ENCODE measurements at places on chromosomes 13 and 19.

- DNase-seq = peak; percentile 27
Measured at GRCh38 chr19:30784850-30785457, 412.8 kb downstream of the ZNF536 start.

- no peak for DNase-seq
Measured at GRCh38 chr19:46524308-46524707, 28.6 kb upstream of the PNMA8B start.

DNA sequence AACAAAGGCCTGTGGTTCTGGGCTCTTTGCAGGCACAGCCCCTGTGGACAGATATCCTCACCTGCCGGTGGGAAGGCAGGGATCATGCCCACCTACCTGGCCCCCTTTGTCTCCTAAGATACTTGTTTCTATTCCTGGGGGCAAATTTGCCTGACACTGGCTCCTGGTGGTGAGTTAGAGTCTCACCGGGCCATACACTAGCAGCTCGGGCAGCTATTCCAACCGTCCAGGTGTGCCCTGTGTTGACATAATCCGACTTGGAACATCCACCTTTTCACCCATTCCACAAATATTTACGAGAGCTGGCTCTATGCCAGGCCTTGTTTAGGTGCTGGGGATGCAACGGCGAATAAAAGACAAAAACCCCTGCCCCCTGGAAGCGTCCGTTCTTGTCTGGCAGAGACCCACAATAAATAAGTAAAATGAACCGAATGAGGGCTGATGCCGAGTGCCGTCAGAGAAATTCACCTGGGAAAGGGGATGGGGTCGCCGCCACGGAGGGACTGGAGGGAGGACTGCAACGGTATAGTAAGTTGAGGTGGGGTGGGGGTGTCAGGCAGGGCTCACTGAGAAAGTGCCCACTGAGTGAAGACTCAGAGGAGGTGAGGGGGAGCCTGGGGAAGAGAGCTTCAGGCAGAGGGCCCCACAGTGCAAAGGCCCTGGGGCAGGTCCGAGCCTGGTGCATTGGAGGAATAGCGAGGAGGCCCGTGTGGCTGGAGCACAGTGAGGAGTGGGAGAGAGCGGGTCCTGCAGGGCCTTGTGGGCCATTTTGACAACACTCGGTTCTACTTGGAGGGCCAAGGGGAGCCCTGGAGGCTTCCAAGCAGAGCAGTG lies 43.2 kb upstream of the RANBP3 start:
- no peak for DNase-seq

GRCh38 chr19:2235381-2236063 lies 607 bp downstream of the PLEKHJ1 start:
- DNase-seq = no peak

GRCh38 chr19:4737955-4738600 lies 14.4 kb upstream of the DPP9 start:
- no peak for DNase-seq

DNA sequence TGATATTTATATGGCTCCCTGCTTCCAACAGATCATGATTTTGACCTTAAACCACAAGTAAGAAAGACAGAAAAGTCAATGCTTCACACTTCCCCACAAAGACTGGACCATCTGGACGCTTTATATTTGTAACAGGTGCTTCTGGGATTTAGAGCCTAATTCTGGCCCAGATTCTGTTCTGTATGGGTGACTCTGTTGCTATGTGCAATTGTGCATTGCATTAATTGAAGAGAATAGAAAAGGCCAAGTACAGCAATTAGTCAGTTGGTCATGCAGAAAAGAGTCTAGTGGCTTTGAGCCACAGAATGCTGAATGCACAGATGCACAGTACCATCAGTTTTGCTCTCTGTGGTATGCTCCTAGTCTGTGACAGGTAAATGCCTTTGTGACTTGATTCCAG lies 657.4 kb upstream of the ATXN8OS start:
- DNase-seq = no peak

DNA sequence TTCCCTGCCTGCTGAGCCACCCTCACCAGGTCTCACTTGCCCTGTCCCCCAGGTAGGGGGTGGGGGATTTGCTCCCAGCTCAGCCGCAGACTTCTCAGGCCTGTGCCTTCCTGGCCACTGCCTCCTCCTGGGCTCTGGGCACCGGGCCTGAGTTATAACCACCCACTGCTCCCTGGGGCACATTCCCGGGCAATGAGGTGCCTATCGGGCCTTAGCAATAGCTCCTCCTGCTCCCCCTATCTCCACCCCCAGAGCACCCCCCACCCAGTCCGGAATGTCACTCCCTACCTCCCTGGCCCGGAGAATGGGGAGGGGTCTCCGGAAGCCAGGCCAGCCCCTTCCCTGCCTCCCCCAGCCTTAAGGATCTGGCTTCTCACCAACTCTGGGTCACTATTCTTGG lies at the start of gene KLK5:
TSS of gene KLK5 (minus strand) at position 129 of the 400 bp plus-strand sequence. CDS start 381 bp downstream, outside the sequence.
- no peak for DNase-seq

DNA sequence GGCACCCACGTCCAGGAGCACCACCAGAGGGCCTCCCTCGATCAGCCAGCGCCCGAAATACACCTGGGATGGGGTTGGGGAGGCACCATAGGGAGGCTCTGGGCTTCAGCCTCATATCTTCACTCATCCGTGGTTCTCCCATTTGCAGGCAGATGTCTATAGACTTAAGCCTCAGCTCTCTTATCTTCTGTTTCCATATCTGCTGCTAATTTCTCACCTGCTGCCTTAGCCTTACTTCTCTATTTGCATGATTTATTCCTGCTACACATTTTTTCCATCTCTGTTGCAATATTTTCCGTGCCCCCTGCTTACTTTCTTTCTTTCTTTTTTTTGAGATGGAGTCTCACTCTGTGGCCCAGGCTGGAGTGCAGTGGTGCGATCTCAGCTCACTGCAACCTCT lies 5.8 kb downstream of the GYS1 start:
- DNase-seq = no peak

GRCh38 chr13:34637138-34637537 lies 304.9 kb upstream of the NBEA start:
- no peak for DNase-seq

DNA sequence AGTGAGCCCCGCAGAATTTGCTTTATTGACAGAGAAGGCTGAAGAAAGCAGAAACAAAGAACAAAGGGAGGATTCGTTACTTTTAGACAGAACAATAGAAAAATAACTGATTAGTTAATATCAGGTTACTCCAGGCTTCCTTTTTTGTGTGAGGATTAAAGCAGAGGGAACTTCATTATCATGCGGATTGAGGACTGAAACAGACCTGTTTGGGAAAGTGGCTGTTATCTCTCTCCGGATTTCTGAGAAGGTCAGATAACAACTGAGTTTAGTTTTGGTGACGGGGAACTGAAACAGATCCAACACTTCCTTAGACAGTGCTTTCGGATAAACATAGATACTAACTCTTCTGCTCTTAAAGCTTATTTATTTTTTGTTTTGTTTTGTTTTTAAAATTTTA lies 246.4 kb upstream of the ZNF507 start:
- DNase-seq = no peak
